ENCODE measurements at places on chromosomes 7 and 10.

- no peak for DNase-seq
These were observed 4.3 kb downstream of the SHH start for GRCh38 chr7:155807789-155808548.

GRCh38 chr10:35613597-35614226, 8.6 kb downstream of the GJD4 start:
- no peak for DNase-seq

DNA sequence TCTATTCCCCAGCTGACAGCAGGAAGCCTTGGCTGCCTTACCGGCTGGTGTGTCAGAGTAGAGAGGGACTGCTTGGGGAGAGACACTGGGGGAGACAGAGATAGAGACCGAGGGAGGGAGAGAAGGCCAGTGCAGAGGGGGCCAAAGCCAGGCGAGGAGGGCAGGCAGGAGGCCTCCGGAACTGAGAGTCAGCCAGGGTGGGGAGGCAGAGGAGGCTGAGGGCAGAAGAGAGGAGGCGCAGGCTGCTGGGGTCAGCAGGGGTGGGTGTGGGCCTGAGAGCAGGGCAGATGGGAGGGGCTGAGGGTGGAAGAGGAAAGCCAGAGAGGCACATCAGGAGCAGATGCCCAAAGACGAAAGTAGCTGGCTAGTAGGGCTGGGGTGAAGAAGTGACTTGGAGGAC, 57.2 kb upstream of the PAX2 start:
- DNase-seq, result no peak

- DNase-seq, result no peak
These were observed 54.2 kb downstream of the SNX10 start for GRCh38 chr7:26345837-26346236.

DNA sequence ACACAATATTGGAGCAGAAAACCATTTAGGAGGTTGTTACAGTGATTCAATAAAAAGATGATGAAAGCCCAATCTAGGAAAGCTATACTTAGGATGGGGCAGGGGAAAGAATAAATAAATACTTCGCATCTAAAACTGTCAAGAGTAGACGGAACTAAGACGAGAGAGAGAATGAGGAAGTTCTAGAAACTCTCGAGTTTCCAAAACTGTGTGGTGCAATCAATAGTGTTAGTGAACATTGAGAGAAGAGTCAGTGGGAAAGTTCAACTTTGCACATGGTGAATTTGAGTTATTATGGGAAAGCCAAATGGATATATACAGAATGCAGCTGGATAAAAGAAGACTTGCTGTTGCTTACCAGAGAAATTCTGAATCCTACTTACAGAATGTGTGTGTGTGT, 133.8 kb upstream of the MEOX2 start:
- no peak for DNase-seq

GRCh38 chr7:22653951-22654350, 73.0 kb upstream of the IL6 start:
- no peak for DNase-seq

GRCh38 chr7:123929107-123929506, 4.1 kb downstream of the SPAM1 start:
- DNase-seq, result no peak

GRCh38 chr10:132336064-132336746, 4.2 kb downstream of the LRRC27 start:
- DNase-seq, result no peak

DNA sequence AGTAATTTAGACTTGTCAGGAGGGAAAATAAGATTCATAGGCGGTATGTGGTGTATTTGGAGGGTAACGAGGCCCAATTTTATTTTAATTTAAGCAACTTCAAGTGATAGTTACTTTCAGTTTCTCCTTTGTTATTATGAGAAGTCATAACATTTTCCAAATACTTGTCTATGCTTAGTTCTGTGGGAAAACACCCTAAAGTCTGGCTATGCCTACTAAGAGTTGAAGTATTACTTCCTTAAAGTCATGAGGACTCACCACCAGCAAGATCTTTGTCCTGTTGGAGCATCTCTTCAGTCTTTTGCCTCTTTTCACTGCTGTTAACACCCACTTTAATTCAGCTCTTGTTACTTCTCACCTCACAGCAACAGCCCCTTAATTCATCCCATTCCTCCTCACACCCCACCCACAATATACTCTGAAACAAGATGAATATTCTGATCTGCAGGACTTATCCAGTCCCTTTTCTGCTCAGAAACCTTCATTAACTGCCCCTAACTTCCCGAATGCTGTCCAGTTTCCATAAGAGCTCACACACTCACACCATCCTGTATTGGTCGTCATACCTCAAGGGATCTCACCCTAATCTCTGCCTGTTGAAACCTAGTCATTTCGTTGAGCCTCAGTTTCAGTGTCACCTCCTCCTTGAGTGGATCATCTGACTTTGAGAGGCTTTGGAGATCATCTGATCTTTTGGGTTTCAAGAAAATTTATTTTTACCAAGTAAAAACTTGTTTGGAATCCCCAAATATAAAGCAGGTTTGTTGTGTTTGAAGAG, 61.3 kb downstream of the DNAH11 start:
- no peak for DNase-seq

DNA sequence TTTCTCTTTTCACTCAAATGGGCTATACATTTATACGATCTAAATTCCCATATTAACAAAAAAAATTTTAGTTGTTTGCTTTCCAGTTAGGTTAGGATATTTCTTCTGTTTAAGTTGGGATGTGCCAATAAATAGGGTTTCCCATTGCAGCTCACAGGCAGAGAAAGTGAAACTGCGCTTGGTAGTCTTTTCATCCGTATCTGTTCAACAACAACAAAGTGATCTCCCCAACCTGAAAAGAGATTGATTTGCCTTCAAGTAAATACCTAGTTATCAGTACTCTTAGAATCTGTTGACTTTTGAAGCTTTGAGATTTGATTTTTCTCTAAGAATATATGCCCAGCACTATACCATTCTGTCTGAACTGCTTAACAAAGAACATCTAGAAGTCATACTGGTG, 143.4 kb downstream of the DYNC1I1 start:
- no peak for DNase-seq

- no peak for DNase-seq
These were observed 1.2 kb downstream of the NACAD start for GRCh38 chr7:45087301-45088145.

DNA sequence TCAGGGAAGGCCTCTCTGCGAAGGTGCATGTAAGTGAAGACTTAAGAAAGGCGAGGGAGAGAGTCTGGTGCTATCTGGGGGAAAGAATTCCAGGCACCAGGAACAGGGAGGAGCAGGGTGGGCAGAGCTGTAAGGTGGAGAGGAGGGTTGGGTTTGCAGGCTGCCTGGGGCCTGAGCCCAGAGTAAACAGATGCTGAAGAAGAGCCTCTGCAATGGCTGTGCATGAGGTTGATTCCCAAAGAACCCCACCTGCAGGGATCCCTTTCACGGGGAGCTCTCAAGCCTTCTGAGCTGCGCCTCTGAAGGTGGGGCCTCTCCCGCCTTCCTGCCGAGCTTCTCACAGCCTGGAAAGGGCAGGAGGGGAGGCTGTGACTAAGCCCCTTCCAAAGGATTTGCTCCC, 115.1 kb downstream of the RNF216 start:
- no peak for DNase-seq

- no peak for DNase-seq
These were observed 97.8 kb upstream of the DDC start for GRCh38 chr7:50662996-50663395.

GRCh38 chr7:115410434-115410820, 488.5 kb downstream of the MDFIC start:
- no peak for DNase-seq

- DNase-seq, result no peak
These were observed 14.7 kb upstream of the FAM171A1 start for GRCh38 chr10:15385552-15386455.

DNA sequence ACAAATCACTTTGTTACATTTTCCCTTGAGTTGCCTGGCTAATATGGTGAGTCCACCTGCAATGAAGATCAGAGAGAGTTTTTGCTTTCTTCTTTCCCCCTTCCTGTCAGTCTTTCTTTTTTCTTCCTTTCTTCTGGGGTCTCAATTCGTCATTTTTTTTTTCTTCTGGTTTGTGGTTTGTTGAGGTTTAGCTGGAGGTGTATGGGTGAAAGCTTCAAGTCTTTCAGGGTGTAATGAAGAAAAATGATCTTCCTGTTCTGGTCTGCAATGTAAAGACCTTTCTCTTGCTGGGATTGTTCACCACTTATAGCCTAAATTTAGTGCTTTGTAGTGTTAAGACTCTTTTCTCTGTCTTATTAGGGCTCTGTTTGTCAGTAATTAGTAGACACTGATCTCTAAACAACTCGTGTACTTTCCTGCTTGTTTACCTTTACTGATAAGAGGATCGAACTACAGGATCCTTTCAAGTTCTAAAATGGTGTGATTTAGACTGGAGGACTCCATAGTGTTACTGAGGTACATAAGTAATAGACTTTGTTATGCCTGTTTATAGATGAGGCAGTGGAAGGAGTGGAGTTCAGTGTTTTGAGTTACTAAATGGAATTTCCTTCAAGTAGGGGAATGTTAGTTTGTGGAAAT, 129.1 kb downstream of the SUGCT start:
- no peak for DNase-seq

GRCh38 chr7:36939816-36940215, 215.5 kb upstream of the AOAH start:
- DNase-seq, result no peak

- DNase-seq, result no peak
These were observed 53.6 kb downstream of the SEC61G start for GRCh38 chr7:54705436-54705835.

DNA sequence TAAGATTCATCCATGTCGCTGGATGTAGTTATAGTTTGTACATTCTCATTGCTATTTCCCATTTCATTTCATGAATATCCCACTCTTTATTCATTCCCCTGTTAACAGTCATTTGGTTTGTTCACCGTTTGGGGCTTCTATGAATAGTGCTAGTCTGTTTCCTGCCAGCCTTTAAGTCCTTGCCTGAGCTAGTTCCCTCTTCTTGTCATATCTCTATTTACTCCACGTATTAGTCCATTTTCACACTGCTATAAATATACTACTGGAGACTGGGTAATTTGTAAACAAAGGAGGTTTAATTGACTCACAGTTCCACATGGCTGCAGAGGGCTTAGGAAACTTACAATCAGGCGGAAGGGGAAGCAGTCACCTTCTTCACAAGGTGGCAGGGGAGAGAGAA, 56.2 kb downstream of the PLCE1 start:
- DNase-seq, result no peak

- no peak for DNase-seq
These were observed 310.0 kb downstream of the PPP1R3A start for GRCh38 chr7:113608782-113609181.

GRCh38 chr10:25493122-25493893, 318.5 kb downstream of the GPR158 start:
- DNase-seq, result no peak

DNA sequence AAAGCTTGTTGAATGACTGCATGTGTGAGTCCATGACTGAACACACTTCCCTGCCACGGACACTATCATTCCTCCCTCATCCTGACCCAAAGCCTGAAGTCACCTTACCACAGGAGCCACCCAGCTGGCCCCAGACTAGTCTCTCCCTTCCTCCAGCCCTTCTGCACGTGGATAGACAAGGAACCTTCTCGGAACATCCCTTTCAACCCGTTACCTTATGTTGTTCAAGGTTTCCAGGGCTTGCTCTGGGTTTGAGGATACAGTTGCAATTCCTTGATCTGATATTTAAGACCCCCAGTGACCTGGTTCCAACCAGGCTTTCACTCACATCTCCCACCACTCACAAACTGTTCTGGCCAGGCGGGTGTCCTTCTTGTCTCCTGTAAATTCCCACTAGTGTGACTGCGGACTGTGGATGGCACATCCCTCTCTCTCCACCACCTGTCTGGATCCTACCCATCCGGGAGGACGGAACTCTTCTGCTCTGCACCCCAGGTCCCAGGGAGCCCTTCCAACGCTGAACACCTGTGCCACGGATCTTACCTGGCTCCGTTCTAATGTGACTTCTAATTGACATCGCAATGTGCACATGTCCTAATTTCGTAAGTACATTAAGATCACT, 62.5 kb downstream of the HIPK2 start:
- no peak for DNase-seq

DNA sequence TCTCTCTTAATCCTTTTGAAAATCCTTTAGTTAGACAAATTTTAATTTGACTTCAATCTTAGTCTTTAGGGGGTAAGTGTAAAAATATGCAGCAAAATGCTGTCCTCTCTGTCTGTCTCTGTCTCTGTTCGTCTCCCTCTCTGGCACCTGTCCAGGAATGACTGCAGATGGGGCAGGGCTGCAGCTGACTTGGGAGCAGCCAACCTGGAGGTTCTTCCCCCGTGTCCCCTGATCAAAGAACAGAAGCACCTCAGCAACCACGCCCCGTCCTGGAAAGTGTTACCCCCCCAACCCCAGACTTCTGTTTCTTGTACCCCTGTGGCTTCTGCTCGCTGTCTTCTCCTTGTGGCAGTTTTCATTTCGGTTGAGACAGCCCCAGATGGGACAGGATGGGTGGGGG, 141.6 kb upstream of the NPS start:
- DNase-seq, result no peak

DNA sequence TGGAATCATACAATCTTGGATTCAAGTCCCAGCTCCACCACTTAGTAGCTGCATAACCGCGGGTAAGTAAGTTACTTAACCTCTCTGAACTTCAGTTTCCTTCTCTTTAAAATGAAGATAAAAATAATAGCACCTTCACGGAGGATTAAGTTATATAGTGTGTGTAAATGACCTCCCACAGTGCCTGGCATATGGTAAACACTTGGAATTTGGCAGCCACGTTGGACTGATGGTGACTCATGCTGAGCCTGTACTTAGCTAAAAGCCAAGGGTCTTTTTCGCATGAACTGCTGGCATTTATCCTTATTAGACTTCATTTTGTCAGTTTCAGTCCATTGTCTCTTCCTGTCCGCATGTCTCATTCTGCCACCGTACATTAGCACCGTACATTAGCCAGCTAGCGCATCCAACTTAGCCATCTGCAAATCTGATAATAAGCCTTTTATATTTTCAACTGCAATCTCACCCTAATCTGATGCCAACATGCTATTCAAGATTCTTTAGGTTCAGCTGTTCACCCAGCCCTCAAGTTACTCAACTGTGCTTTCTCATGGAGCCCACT, 11.2 kb downstream of the SLC13A4 start:
- no peak for DNase-seq

GRCh38 chr7:70390251-70390650, 741.7 kb upstream of the GALNT17 start:
- DNase-seq, result no peak

DNA sequence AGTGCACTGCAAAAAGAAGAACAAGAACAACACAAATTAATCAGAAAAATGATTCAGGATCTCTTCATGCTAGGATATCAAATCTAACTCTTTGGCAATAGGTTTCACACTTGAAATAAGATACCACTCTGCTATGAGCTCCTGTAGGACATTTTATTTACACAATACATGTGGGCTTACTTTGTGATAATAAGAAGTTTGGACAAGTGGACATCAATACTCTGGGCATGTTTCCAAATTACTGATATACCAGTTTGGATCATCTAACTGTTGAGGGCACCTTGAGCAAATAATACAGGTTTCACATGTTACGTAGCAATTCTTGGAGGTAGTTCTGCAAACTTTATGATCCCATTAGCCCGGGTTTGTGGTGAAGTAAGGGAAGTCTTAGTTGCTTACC, 59.8 kb downstream of the CPVL start:
- DNase-seq, result no peak

All from activated CD8-positive, alpha-beta memory T cell treated with anti-CD3 and anti-CD28 coated beads for 1 hour (primary cell).